ENCODE measurements at places on chromosomes 12 and 14. TPM values are rescaled to one million over a fixed set of nuclear protein-coding genes. Genes with fewer than 3 reads are reported as not detected.

NFE2 gene
- 2.5 TPM for total RNA-seq

ETFBKMT gene
- 1.3 TPM for total RNA-seq

DNAH10 gene
- total RNA-seq, result not detected

RPL10L gene
- not detected for total RNA-seq

DNA sequence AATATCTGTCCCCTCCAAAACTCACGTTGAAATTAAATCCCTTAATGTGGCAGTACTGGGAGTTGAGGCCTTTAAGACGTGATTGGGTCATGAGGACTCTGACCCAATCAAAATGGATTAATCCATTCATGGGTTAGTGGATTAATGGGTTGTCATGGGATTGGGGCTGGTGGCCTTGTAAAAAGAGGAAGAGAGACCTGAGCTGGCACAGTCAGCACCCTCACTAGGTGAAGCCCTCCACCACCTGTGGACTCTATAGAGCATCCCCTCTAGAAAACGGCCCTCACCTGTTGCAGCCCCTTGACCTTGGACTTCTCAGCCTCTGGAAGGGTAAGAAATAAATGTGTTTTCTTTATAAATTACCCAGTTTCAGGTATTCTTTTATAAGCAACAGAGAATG lies 53.0 kb downstream of the SPRING1 start:
- DNase-seq, result no peak

- DNase-seq, result no peak
Observed at GRCh38 chr12:6333029-6333428, 8.8 kb downstream of the TNFRSF1A start.

DNA sequence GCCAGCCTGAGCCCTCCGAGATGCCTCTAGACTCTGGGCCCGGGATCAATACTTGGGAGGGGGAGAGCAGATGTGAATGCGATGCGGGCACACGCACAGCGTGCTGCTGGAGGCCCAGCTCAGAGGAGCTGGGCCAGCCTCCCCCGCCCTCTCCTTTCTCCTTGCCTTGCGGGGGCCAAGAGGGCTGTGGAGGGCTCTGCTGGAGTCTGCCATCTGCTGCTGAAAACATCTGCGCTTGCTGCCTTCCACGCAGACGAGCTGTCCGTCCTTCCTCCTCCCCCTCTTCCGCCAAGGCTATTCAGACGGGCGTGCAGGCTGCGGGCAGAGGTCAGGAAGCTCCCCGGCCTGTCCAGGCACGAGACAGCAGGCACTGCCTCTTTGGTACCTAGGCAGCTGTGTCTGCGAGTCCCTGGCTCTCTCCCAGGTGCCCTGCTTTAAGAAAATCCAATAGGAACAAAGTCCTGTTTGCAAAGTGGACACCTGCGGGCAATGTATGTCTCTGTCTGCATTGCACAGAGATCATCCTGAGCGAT lies 75.2 kb downstream of the SPRING1 start:
- DNase-seq, result no peak

- peak; percentile 74 for DNase-seq
Observed at GRCh38 chr14:24036169-24036962, 15.4 kb upstream of the CARMIL3 start.

- DNase-seq, result peak; percentile 77
Observed at GRCh38 chr12:7498809-7499208, 4.8 kb downstream of the CD163 start.

- no peak for DNase-seq
Observed at GRCh38 chr12:17016116-17016864, 410.3 kb upstream of the LMO3 start.

- peak; percentile 97 for DNase-seq
Observed at GRCh38 chr14:51539571-51540037, 112.1 kb upstream of the FRMD6 start.

- DNase-seq, result no peak
Observed at GRCh38 chr14:20603813-20604690, 12.9 kb upstream of the RNASE12 start.

All from M059J (cell line).